Naive thymus-derived CD4-positive, alpha-beta T cell (primary cell): ENCODE measurements at places on chromosomes 11 and 22. TPM values are rescaled to one million over a fixed set of nuclear protein-coding genes. Genes with fewer than 3 reads are reported as not detected.

MMP3 gene
- not detected for total RNA-seq

SPDYC gene
- total RNA-seq = not detected

CNGA4 gene
- 0.43 TPM for total RNA-seq

GVQW3 gene
- 5.6 and 6.7 TPM in 2 replicates for total RNA-seq

MYRF gene
- 0.19 TPM for total RNA-seq

KMT5B gene
- 36.9 and 40.4 TPM in 2 replicates for total RNA-seq

DNA sequence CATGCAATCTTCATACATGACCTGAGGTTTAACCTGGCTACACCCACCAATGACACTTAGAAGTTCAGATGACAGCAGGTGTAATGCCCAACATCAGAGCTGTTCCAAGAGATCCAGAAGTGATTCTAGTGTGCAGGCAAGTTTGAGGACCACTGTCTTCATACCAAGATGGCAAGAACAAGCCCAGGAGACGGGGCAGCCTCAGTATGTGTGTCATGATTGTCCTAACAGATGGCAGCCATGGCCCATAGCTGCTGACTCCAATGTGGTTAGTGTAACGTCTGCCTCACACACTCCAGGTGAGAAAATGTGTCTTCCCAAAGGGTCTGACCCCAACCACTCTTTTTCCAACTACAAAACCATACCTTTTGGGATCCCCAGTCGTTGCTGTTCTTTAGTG lies 97.3 kb downstream of the ETS1 start:
- no peak for DNase-seq
- H3K4me1 ChIP-seq = peaks cover 91% of the 10 kb centered on the region
- no peak overlapping the region for H3K4me3 ChIP-seq
- H3K27me3 ChIP-seq = no peaks in the 10 kb centered on the region
- H3K36me3 ChIP-seq = peaks cover 71% of the 10 kb centered on the region

GRCh38 chr11:45847911-45848316 lies 639 bp downstream of the CRY2 start:
- H3K36me3 ChIP-seq = no peaks in the 10 kb centered on the region
- DNase-seq = peak; percentile 58
- H3K4me3 ChIP-seq = peak overlapping the region; percentile 85
- peak overlapping the region; percentile 91 for H3K27ac ChIP-seq
- no peaks in the 10 kb centered on the region for H3K27me3 ChIP-seq

GRCh38 chr11:36056160-36056751 lies 112.4 kb downstream of the LDLRAD3 start:
- H3K36me3 ChIP-seq = no peaks in the 10 kb centered on the region
- H3K4me3 ChIP-seq = no peak overlapping the region
- no peaks in the 10 kb centered on the region for H3K4me1 ChIP-seq
- H3K27ac ChIP-seq = no peak overlapping the region

DNA sequence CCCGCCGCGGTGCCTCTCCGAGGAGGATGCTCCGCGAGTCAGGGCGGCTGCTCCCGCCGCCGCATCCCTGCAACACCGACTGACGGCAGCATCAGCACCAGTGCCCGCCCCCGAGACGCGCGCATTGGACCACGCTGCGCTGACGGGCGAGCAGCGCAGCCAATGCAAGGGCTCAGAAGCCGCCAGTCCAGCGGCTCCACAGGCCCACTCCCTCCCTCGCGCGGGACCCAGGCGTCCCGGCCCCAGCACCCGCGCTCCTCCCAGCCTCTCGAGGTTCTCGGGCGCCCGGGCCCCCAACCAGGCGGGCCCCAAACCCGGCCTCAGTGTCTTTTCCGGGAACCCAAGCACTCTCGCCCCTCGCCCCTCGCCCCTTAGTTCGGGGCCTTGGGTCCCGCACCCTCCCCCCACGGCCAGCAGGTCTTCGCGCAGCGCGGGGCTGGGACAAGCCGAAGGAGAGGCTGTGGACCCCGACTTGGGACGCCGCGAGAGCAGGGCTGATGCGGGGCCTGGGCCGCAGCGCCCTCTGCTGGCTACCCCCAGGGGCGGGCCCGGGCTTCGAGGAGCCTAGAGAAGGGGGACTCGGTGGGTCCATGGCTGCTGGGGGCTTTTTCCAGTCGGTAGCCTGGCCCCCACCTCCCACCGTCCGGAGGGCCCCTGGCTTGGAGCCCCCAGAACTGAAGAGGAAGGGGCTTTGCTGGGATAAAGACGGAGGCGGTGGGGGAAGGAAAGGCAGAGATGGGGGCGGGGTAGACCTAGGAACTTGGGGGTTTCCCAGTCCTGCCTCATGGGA lies at the start of gene NRXN2:
Gene NRXN2, minus strand, starts transcription at position 81 of the 790 bp plus-strand sequence. CDS start 9,498 bp downstream, outside the sequence.
- H3K4me3 ChIP-seq = peak within 1 kb of the TSS; percentile 71
- H3K27me3 ChIP-seq = no peaks in the 10 kb centered on the region
- H3K27ac ChIP-seq = peak within 1 kb of the TSS; percentile 81
- peak; percentile 86 for DNase-seq

DNA sequence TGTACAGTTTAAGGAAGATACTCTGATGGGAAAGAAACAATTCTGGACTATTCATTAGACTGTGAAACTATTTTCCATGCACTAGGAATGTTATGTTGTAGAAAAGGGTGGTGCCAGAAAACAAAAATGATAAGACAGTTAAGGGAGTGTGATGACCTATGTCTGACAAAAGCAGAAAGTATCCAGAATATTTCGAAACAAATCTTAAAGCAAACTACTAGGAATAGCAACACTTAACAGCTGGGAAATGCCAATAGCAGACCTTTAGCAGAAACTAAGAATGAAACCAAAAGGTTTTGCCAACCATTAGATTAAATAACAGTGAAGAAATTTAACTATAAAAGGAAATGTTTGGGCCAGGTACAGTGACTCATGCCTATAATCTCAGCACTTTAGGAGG lies 3.3 kb upstream of the ARHGAP20 start:
- peaks cover 7% of the 10 kb centered on the region for H3K4me1 ChIP-seq
- H3K27ac ChIP-seq = no peak overlapping the region
- H3K27me3 ChIP-seq = peaks cover 5% of the 10 kb centered on the region
- no peaks in the 10 kb centered on the region for H3K36me3 ChIP-seq
- no peak for DNase-seq
- H3K4me3 ChIP-seq = no peak overlapping the region

DNA sequence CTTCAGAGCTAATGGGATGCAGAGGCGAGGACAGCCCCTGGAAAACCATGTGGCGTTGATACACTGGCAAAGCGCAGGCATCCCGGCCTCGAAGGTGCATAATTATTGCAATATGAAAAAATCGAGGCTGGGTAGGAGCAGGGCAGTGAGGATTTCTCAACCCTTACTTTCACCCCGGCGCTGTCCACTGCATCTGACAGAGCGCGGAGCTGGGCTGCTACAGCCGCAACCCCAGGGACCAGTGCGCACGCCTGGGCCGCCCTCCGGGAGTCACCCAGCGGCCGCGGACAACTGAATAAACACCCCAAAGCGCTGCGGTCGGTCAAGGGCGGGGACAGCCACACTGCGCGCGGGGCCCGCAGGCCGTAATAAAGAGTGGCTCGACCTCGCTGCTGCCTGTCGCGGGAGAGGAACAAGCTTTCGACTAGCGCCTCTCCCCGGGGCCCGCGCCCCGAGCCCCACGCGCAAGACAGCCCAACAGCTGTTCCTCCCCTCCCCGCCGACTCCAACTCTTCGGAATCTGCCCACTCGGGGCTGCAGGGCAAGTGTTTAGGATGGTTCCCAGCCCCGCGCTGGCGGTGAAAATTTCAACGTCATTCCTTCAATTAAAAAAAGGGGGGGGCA lies 3.6 kb upstream of the WT1 start:
- no peak overlapping the region for H3K27ac ChIP-seq
- no peak overlapping the region for H3K4me3 ChIP-seq
- no peaks in the 10 kb centered on the region for H3K4me1 ChIP-seq
- peaks cover 6% of the 10 kb centered on the region for H3K27me3 ChIP-seq
- DNase-seq = no peak
- no peaks in the 10 kb centered on the region for H3K36me3 ChIP-seq

DNA sequence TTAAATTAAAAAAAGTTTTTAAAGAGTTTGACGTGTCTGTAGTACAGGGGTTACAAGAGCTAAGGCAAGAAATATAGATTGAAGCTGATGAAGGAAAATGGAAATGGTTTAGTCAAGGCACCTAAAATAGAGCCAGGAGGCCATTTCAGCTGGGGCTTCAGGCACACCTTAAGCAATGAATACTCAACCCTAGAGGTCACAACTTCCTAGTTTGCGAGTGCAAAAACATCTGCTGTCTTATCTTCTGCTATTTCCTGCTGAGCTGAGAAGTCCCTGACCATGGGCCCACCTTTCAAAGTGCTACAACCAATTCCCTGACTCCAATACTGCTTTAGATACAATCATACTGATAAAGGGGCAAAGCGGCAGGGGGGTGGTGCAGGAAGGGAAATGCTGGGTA lies 87.4 kb downstream of the DLG2 start:
- H3K27ac ChIP-seq = no peak overlapping the region
- no peak overlapping the region for H3K4me3 ChIP-seq
- no peaks in the 10 kb centered on the region for H3K4me1 ChIP-seq
- no peak for DNase-seq
- no peaks in the 10 kb centered on the region for H3K36me3 ChIP-seq

DNA sequence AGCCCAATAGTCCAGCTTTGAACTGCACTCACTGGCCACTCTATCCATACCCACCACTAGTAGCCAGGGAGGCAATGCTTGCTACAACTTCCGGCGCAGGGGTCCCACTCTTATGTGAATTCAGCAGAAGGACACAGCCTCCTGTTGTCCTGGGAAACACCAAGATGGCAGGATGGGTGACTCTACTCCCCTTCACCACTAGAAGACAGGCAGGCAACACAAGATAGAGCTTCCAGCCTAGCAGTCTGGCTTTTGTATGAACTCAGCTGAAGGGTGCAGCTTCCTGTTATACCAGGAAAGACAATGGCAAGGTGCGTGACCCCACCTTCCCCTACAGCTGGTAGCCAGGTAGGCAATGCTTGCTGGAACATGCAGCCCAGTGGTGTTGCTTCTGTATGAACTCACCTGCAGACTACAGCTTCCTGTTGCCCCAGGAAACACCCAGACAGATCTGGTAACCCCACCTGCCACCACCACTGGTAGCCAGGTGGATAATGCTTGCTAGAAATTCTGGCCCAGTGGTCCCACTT lies 205.2 kb upstream of the KIRREL3 start:
- DNase-seq = no peak
- no peaks in the 10 kb centered on the region for H3K4me1 ChIP-seq
- no peaks in the 10 kb centered on the region for H3K36me3 ChIP-seq
- no peaks in the 10 kb centered on the region for H3K27me3 ChIP-seq

DNA sequence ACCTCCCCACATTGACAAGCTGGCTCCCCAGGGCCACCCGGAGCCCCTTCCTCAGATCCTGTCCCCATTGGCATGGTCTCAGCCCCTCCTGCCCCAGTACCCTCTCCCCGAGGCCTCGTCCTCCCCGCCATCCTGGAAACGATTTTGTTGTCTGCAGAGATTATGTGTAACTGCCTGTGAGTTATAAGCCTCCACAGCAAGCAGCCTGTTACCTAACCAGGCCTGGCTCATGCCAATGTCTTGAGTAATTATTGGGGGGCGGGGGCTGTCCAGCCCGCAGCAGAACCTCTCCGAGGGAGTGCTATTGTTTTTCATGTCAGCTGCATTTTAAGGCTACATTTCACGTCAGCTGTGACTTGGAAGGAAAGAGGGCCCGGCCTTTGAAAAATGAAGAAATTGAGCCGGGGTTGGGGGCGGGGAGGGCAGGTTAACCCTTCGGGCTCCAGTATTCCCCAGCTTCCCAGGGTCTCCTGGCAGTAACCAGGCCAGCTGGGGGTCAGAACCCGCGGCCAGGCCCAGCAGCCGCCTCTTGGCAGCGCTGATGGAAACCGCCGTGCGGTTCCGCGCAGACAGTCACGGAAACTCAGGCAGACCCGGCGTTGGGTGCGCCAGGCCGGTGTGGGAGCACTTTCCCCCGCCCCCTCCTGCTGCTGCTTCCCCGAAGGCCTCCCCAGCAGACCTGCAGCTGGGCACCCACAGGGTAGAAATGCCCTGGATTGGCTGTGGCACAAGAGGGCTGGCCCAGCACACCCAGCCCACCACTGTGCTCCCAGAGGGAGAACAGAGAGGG lies 59.5 kb downstream of the CDKN1C start:
- no peaks in the 10 kb centered on the region for H3K36me3 ChIP-seq
- H3K27me3 ChIP-seq = no peaks in the 10 kb centered on the region
- H3K4me1 ChIP-seq = no peaks in the 10 kb centered on the region
- DNase-seq = no peak
- no peak overlapping the region for H3K27ac ChIP-seq

- no peaks in the 10 kb centered on the region for H3K27me3 ChIP-seq
- peaks cover 21% of the 10 kb centered on the region for H3K4me1 ChIP-seq
- H3K27ac ChIP-seq = peak overlapping the region; percentile 95
- peak; percentile 62 for DNase-seq
- H3K4me3 ChIP-seq = no peak overlapping the region
These were observed 2.4 kb upstream of the IFITM2 start for GRCh38 chr11:304915-305843.

- H3K27me3 ChIP-seq = no peaks in the 10 kb centered on the region
- H3K4me3 ChIP-seq = no peak overlapping the region
- no peak for DNase-seq
- H3K36me3 ChIP-seq = peaks cover 4% of the 10 kb centered on the region
- peak overlapping the region; percentile 14 for H3K27ac ChIP-seq
These were observed 12.0 kb downstream of the KMT2A start for GRCh38 chr11:118448294-118448693.

DNA sequence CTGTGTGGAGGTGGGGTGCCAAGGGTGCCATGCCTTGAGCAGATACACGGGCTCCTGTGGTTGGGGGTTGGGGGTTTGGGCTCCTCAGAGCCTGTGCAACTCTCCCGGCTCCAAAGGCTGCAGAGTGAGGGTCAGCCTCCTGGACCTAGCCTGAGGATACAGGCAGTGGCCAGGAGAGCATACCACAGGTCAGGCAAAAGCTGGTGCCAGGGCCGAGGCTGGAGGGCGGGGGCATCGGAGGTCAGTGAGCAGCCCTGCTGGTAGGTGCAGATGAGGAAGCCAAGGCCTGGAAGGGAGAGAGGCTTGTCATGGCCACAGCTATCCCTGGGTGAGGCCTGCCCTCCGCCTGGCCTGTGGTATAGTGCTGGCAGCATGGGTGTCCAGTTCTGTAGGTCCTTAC lies 25.6 kb upstream of the DGCR8 start:
- peaks cover 71% of the 10 kb centered on the region for H3K36me3 ChIP-seq
- no peak overlapping the region for H3K27ac ChIP-seq
- H3K27me3 ChIP-seq = no peaks in the 10 kb centered on the region
- H3K4me3 ChIP-seq = no peak overlapping the region

DNA sequence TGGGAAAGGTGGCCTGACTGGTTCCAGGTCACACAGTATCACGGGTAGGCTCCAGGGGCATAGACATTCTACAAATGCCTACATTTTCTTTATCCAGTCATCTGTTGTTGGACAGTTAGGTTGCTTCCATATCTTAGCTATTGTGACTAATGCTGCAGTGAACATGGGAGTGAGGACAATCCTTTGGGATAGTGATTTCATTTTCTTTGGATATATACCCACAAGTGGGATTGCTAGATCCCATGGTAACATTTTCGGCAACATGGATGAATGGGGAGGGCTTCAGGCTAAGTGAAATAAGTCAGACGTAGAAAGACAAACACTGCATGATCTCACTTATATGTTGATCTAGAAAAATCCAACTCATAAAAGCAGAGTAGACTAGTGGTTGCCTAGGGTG lies 744.3 kb downstream of the NTM start:
- H3K4me1 ChIP-seq = no peaks in the 10 kb centered on the region
- H3K27me3 ChIP-seq = no peaks in the 10 kb centered on the region
- no peak overlapping the region for H3K27ac ChIP-seq
- no peak overlapping the region for H3K4me3 ChIP-seq
- no peak for DNase-seq

- H3K36me3 ChIP-seq = peaks cover 89% of the 10 kb centered on the region
- H3K27me3 ChIP-seq = no peaks in the 10 kb centered on the region
- no peak overlapping the region for H3K4me3 ChIP-seq
- DNase-seq = no peak
- H3K27ac ChIP-seq = no peak overlapping the region
These were observed 18.9 kb upstream of the SUSD2 start for GRCh38 chr22:24162436-24162835.

- H3K4me1 ChIP-seq = no peaks in the 10 kb centered on the region
- no peak for DNase-seq
- no peaks in the 10 kb centered on the region for H3K27me3 ChIP-seq
- H3K36me3 ChIP-seq = no peaks in the 10 kb centered on the region
These were observed 370.1 kb upstream of the ARHGAP42 start for GRCh38 chr11:100316952-100317351.
